ENCODE measurements at places on chromosomes 3 and 15.

- no peak for DNase-seq
Measured at GRCh38 chr3:183210341-183210740, 42.7 kb upstream of the B3GNT5 start.

DNA sequence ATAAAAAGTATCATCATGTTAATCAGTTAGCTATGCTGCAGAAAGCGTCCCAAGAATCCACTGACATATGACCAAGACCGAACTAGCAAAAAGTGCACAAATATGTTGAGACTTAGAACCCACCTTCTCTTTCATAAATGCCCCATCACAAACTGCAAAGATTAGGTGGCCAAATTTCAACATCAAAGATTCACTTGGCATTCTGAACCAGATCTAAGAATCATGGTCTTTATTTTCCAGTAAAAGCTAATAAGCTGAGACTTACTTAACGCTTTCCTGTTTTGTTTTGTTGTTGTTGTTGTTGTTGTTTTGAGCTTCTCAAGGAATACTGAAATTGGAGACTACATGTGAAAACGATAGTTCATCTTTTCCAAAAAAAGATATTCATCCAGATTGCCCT is 62.4 kb downstream of the ZBTB20 start:
- DNase-seq = no peak

GRCh38 chr3:128969993-128970739 is 23.7 kb downstream of the CFAP92 start:
- peak; percentile 73 for DNase-seq

DNA sequence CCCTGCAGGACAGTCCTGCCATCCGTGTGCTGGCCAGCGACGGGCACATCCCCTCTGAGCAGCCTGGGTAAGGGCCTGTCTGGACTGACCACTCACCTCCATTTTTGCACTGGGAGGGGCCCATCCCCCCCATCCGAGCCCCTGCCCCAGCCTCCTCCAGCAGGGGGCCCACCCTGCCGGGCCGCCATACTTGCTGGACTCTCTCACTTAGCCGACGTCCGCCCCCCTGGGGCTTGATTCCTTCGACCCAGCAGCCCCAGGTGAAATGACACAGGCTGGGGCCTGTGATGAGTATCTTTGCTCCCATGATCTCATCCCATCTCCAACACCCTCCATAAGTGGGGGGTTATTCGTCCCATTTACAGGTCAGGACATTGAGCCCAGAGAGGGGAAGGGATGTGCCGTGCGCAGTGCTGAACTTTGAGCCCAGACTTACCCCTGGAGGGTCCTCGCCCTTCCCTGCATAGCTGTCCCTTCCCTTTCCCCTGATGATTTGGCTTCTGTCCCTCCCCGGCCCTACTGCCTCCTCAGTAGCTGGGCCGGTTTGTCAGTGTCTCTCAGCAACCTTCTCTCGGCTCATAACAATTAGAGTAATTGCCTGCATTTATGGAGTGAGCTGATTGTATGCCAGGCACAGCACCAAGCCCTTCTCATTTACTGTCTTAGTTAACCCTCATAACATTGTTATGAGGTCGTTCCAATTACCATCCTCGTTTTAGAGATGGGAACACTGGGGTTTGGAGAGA is 4.2 kb downstream of the LMAN1L start:
- no peak for DNase-seq

GRCh38 chr15:87365186-87365585 is 891.4 kb downstream of the NTRK3 start:
- DNase-seq = no peak

DNA sequence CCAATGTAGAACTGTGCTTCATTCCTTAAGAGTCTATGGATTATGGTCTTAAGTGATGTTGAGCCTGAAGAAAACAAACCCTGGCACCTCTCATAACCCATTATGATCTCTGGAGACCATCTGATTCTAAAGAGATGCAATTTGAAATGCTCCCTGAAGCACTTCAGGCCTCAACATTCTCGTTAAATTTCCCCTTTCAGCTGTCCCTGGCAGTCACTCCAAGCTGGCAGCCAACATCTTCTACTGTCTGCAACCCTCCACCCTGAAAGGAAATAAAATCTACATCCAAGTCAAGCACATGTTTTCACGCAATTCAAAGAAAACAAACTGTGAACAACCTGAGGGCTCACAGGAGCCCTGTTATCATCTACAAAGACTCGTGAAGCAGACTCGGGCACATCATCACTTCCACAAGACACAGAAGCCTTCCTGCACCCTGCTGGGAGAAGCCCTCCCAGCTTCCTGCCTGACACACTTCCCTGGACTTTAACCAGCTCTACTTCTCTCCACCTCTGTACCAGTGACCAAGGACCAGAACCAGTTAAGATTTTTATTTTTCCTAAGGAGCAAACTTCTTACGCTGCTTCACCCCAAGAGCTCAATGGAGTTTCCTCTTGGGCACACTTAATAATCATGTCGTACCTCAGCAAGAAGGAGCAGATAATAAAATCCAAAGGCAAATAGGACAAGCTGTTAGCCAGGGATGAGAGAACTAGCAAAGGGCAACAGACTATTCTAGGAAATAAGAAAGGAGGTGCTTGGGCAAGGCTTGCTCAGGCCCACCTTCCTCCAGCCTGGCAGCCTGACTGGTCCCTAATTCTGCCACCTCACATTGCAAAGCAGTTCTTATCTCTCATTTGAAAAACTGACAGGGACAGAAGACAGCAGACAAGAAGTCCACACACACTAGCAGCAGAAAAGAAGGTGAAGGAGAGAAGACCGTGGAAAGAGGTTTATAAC is 67.1 kb downstream of the MAGI1 start:
- no peak for DNase-seq
